ENCODE measurements at places on chromosomes 11 and 22.

DNA sequence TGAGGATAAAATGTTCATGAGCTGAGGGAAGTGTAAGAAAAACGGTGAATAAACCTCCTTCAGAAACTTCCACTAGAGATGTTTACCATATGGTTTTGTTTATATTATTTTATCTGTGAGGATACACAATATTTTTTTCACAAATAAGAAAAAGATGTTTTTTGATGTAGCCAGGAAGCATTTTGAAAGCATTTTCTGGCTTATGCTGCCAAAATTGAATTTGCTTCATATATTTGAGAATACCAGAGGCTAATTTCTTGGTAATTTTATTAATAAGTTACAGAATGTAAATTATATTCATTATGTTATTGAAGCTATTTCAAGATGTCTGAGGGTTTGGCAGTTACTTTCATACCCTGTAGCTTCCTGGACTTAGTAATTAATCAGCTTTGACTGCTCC is 686.6 kb downstream of the LUZP2 start:
- H3K27ac ChIP-seq: no peak overlapping the region
- H3K4me1 ChIP-seq: no peaks in the 10 kb centered on the region
- no peaks in the 10 kb centered on the region for H3K27me3 ChIP-seq
- H3K4me3 ChIP-seq: no peak overlapping the region
- H3K36me3 ChIP-seq: no peaks in the 10 kb centered on the region

DNA sequence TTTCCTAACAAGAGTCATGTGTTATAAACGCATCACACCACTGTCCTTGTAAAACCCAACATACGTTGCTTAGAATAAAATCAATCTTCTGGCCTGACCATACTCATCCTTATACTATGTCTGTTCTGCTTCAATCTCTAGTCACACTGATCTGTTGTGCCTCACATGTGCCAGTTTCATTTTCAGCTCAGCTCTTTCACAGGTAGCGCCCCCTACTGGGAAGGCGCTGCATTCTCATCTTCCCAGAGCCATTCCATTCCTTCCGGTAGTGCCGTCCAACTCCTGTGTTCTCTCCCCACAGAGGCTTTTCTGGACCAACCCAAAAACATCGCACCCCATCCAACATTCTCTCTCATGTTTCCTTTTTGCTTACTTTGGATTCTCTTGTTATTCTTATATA is 22.2 kb downstream of the CASP5 start:
- H3K36me3 ChIP-seq: no peaks in the 10 kb centered on the region
- no peaks in the 10 kb centered on the region for H3K27me3 ChIP-seq
- H3K4me1 ChIP-seq: no peaks in the 10 kb centered on the region
- no peak overlapping the region for H3K27ac ChIP-seq
- DNase-seq: no peak

DNA sequence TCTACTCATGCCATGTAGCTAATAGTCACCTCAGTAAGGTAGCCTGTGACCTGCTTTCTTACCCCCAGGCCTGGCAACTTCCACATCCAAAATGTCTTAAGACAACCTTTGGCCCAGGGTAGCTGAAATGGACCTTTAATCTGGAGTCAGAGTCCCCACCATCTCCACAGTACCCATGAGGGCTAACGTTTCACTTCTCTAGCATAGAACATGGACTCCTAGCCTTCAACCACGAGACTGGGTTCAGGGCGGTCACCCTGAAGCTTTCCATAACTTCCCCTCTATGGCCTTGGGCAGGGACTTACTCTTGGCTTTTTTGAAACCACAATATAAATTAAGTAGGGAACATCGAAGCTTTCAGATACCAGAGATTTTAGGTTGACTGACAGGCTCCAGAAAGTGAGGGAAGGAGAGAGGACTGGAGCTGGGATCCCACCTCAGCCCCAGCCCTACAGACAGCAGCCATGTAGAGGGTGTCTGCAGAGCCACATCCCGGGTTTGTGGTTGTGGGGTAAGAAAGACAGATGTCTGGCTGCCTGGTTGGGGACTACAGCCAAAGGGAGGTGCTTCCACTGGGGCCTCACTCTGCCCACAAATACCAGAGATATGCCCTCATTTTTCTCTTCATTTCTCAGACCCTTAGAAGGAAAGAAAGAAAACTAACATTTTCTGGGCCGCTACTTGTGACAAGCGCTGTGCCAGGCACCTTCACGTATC is 2.6 kb downstream of the TBC1D10A start:
- no peak for DNase-seq
- peaks cover 14% of the 10 kb centered on the region for H3K4me1 ChIP-seq
- no peak overlapping the region for H3K27ac ChIP-seq
- no peak overlapping the region for H3K4me3 ChIP-seq
- H3K27me3 ChIP-seq: no peaks in the 10 kb centered on the region

GRCh38 chr11:32312865-32313403 is 122.4 kb downstream of the WT1 start:
- no peaks in the 10 kb centered on the region for H3K27me3 ChIP-seq
- no peak overlapping the region for H3K4me3 ChIP-seq
- no peak for DNase-seq

DNA sequence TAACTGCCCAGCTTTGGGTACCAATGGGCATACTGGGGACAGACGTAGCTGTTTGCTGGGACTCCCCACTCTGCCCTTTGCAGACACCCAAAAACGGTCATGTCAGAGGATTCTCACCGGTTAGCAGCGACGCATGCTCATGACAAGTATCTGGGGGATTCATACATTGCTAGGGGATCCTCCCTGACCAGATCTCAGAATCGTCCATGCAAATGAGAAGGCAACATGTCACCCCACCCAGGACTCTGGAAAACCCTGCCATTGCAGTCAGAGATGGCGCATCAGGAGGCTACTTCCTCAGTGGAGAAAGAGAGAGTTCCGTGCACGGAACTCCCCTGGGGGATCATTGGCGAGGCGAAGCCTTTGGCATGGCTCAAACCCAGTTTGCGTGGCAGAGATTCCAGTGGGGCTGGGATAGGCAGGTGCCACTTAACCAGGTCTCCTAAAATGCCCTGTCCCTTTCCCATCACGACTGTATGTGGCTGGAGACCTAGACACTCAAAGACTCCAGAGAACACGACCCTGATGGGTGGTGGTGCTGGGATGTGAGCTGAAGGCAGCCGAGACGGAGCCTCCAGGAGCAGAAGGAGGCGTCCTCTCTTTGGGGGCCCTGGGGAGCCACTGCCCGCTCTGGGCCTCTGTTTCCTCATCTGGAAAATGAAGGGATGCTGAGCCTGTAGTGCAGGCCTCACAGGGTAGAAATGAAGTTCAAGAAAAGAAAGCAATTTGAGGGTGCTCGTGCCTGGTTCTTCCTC is 4.9 kb downstream of the RGL4 start:
- H3K36me3 ChIP-seq: peaks cover 67% of the 10 kb centered on the region
- H3K4me3 ChIP-seq: no peak overlapping the region
- no peak for DNase-seq

DNA sequence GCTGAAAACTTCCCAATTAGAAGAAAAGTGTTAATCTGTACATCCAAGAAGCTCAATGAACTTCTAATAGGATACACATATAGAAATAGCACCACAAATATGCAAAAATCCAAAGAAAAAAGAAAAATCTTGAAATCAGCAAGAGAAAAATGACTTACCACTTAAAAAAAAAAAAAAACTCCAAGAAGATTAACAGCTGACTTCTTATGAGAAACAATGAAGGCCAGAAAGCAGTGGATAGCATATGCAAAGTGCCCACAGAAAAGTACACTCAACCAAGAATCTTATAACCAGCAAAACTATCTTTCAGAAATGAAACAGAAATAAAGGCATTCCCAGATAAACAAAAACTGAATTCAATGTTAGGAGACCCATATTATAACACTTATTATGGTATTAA is 29.9 kb upstream of the OR5B12 start:
- H3K4me3 ChIP-seq: no peak overlapping the region
- H3K4me1 ChIP-seq: no peaks in the 10 kb centered on the region
- no peaks in the 10 kb centered on the region for H3K36me3 ChIP-seq
- no peak for DNase-seq
- H3K27ac ChIP-seq: no peak overlapping the region
- H3K27me3 ChIP-seq: no peaks in the 10 kb centered on the region

GRCh38 chr22:30668386-30668710 is 673 bp upstream of the DUSP18 start:
- H3K27me3 ChIP-seq: peaks cover 38% of the 10 kb centered on the region
- peaks cover 6% of the 10 kb centered on the region for H3K4me1 ChIP-seq
- no peak overlapping the region for H3K27ac ChIP-seq
- H3K36me3 ChIP-seq: no peaks in the 10 kb centered on the region

- no peaks in the 10 kb centered on the region for H3K36me3 ChIP-seq
- DNase-seq: no peak
- H3K27ac ChIP-seq: no peak overlapping the region
- no peak overlapping the region for H3K4me3 ChIP-seq
These were observed 535.1 kb downstream of the KCNA4 start for GRCh38 chr11:29481738-29482137.

GRCh38 chr11:35717520-35717919 is 54.9 kb downstream of the TRIM44 start:
- no peak for DNase-seq
- no peaks in the 10 kb centered on the region for H3K36me3 ChIP-seq
- no peak overlapping the region for H3K4me3 ChIP-seq
- H3K27ac ChIP-seq: no peak overlapping the region
- H3K4me1 ChIP-seq: peaks cover 8% of the 10 kb centered on the region
- no peaks in the 10 kb centered on the region for H3K27me3 ChIP-seq

GRCh38 chr11:134580610-134580975 is 168.6 kb upstream of the B3GAT1 start:
- H3K4me3 ChIP-seq: no peak overlapping the region
- no peak for DNase-seq
- no peaks in the 10 kb centered on the region for H3K27me3 ChIP-seq
- no peaks in the 10 kb centered on the region for H3K36me3 ChIP-seq
- H3K27ac ChIP-seq: no peak overlapping the region

GRCh38 chr11:34417202-34417601 is 21.5 kb upstream of the CAT start:
- H3K4me3 ChIP-seq: no peak overlapping the region
- H3K4me1 ChIP-seq: no peaks in the 10 kb centered on the region
- DNase-seq: no peak

DNA sequence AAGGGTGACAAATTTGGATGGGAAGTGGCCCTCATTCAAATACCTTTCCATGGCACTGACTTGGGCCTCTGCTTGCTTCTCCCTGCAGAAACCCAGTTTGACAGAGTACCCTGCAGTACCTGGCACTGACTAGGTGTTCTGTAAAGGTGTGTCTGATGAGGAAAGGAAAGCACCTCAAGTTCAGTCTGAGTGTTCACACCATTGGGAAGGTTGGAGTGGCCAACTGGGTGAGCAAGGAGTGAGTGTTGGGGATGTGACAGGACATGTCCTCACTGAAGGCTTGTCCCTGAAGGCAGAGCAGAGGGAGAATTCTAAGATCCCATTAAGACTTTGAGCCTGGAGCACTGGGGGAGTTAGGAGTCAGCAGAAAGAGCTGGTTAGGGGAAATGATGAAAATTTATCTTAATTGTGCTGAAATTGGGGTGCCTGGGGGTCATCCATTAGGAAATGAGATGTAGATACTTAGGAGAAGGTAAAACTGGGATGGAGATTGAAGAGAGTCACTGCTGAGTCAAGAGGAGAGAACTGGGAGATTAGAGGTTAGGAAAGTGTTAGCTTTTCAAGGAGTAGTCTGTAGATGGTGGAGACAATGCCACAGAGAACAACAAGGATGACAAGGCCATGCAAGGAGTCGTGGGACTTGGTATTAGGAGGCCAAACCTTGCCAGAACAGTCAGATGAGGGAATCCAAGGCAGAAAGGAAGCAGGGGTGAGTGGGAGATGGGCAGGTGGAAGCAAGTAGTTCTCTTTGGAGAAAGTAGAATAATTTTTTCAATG is 6.1 kb downstream of the SREBF2 start:
- no peak overlapping the region for H3K27ac ChIP-seq
- H3K36me3 ChIP-seq: peaks cover 26% of the 10 kb centered on the region
- peak overlapping the region; percentile 48 for H3K4me3 ChIP-seq
- H3K4me1 ChIP-seq: peaks cover 16% of the 10 kb centered on the region
- H3K27me3 ChIP-seq: no peaks in the 10 kb centered on the region

GRCh38 chr11:131609921-131610320 is 239.5 kb downstream of the NTM start:
- no peaks in the 10 kb centered on the region for H3K36me3 ChIP-seq
- H3K4me3 ChIP-seq: no peak overlapping the region
- H3K4me1 ChIP-seq: no peaks in the 10 kb centered on the region

DNA sequence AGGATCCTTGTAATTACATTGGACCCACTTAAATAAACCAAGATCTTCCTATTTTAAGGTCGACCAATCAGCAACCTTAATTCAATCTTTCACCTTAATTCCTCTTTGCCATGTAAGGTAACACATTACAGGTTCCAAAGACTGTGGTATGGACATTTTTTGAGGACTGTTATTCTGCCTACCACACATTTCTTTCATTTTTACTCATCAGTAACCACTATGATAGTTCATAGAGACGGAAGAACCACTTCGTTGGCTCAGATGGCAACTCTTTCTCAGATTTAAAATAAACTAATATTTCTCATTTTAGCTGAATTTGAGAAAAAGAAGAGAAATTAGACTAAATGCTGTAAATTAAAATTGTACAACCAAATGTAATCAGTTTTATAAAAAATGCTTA is 96.3 kb downstream of the PAX6 start:
- H3K4me1 ChIP-seq: no peaks in the 10 kb centered on the region
- H3K36me3 ChIP-seq: no peaks in the 10 kb centered on the region
- no peak overlapping the region for H3K4me3 ChIP-seq
- DNase-seq: no peak
- no peak overlapping the region for H3K27ac ChIP-seq
- no peaks in the 10 kb centered on the region for H3K27me3 ChIP-seq

- H3K27me3 ChIP-seq: no peaks in the 10 kb centered on the region
- no peaks in the 10 kb centered on the region for H3K36me3 ChIP-seq
- H3K4me3 ChIP-seq: no peak overlapping the region
These were observed 23.1 kb upstream of the IZUMO1R start for GRCh38 chr11:94281324-94281723.

- no peak for DNase-seq
- H3K4me1 ChIP-seq: peaks cover 39% of the 10 kb centered on the region
- no peak overlapping the region for H3K27ac ChIP-seq
- no peaks in the 10 kb centered on the region for H3K27me3 ChIP-seq
- H3K36me3 ChIP-seq: no peaks in the 10 kb centered on the region
These were observed 70.8 kb downstream of the FAT3 start for GRCh38 chr11:92295175-92296137.

- H3K36me3 ChIP-seq: no peaks in the 10 kb centered on the region
- DNase-seq: no peak
- H3K4me1 ChIP-seq: no peaks in the 10 kb centered on the region
- H3K4me3 ChIP-seq: peak overlapping the region; percentile 23
- H3K27me3 ChIP-seq: peaks cover 29% of the 10 kb centered on the region
- H3K27ac ChIP-seq: no peak overlapping the region
These were observed 56.4 kb downstream of the CYTH4 start for GRCh38 chr22:37338539-37339246.

Data from neuronal stem cell (in vitro differentiated cells).